Skin of body (tissue), 3 donors: ENCODE measurements at places on chromosomes 11 and 22.

GRCh38 chr22:39220890-39221850 is 23.6 kb downstream of the PDGFB start:
- no peak for DNase-seq

- no peak for DNase-seq
Measured at GRCh38 chr11:48111891-48112290, 104.7 kb upstream of the OR4B1 start.

DNA sequence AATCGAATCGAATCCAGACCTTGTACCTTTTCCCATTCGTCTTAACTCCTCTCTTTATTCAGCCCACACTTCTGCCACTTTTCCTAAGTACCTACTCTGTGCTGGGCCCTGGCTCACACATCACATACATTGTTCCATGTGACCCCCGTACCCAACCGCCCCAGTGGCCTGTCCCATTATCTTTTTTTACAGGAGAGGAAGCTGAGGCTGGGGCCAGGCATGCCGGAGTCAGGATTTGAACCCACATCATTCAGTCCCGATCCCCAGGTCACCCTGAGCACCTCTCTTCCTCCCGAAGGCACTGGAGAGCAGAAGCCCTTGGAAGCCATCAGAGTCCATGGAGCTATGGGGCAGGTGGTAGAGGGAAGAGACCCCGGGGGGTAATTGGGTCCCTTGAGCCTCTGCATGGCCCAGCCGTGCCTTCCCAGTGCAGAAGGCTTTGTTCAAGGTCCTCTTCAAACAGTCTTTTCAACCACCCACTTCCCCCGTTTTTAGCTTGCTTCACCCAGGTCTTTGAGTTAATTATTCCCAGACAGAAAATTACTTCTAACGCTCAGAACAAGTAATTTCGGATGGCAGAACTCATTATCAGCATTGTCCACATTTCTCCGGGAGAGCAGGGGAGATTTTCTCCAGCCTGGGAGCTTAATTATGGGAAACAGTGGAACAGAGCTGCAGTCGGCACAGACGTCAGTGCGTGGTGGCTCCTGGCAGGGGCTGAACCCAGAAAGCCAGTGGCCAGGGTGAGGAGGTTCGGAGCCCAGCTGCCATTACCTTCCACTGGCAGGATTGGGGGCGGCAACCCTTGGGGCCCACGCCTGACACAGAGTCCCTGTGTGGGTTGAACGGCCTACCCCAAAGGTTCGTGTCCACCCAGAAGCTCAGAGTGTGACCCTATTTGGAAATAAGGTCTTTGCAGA is 82.4 kb upstream of the RTL6 start:
- DNase-seq, result no peak

GRCh38 chr11:92827132-92827531 is 142.3 kb upstream of the MTNR1B start:
- no peak for DNase-seq

DNA sequence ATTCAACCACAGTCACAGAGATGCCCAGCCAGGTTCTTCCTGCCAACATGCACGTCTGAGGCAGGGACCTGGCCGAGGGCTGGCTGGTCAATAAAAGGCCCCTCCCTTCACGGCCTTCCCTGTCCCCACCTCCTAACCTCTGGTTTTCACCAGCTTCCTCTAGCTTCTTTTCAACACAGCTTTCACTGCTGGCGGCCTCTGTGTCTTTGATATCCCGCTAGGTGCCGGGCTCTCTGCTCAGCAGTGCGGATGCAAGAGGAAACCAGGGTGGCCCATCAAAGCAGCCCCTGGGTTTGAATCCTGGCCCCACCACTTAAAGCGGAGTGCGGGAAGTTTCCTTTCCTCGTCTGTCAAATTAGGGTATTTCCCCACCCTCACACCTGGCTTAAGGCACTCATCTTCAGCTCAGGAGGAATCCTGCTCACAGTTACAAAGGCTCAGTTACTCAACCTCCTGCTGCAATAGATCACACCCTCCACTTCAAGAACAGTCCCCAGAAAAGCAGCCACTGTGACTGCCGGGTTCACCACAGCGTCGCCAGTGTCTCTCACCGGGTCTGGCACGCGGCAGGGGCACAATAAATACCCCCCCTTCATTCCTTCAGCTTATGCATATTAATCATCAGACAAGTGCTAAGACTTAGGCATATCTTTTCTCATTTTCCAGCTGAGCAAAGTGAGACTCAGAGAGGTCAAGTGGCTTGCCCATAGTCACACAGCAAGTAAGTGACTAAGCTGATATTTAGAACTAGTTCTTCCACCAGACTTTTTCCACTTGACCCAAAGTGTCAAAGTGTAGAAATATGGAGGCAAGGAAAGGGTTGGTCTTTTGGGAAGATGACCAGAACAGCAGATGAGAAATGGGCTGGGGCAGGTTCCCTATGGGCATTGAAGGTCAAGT is 45.7 kb downstream of the TXN2 start:
- no peak for DNase-seq

DNA sequence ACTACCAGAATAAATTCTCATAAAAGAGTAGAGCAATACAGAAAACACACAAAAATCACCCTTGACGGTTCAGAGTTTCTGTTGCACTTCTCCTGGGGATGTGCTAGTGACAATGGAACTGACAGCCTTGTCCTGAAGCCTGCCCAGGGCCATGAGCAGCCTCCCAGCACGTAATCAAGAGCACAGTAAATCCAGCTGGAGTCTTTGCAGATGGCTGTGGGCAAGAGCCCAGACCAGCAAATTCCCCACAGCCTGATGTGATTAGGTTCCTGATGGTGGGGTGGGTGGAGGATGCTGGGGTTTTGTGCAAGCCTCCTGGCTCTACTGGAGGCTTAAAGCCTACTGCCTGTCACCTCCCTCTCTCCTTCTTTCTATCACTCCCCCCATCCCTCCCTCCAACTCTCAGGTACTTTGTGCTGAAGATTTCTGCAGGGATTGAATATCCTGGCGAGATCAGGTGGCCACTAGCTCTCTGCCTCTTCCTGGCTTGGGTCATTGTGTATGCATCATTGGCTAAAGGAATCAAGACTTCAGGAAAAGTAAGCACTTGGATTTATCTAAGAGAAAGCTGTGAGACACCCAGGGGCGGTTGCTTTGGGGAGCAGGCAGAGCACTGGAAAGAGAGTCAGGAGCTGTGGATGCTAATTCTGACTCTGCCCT is 18.1 kb downstream of the SLC6A5 start:
- no peak for DNase-seq

GRCh38 chr11:44389963-44390605 is 80.1 kb upstream of the ALX4 start:
- DNase-seq, result no peak

- no peak for DNase-seq
Measured at GRCh38 chr22:22446517-22446916, 62.0 kb downstream of the ZNF280B start.

- DNase-seq, result no peak
Measured at GRCh38 chr22:39148727-39149535, 3.5 kb downstream of the CBX7 start.

DNA sequence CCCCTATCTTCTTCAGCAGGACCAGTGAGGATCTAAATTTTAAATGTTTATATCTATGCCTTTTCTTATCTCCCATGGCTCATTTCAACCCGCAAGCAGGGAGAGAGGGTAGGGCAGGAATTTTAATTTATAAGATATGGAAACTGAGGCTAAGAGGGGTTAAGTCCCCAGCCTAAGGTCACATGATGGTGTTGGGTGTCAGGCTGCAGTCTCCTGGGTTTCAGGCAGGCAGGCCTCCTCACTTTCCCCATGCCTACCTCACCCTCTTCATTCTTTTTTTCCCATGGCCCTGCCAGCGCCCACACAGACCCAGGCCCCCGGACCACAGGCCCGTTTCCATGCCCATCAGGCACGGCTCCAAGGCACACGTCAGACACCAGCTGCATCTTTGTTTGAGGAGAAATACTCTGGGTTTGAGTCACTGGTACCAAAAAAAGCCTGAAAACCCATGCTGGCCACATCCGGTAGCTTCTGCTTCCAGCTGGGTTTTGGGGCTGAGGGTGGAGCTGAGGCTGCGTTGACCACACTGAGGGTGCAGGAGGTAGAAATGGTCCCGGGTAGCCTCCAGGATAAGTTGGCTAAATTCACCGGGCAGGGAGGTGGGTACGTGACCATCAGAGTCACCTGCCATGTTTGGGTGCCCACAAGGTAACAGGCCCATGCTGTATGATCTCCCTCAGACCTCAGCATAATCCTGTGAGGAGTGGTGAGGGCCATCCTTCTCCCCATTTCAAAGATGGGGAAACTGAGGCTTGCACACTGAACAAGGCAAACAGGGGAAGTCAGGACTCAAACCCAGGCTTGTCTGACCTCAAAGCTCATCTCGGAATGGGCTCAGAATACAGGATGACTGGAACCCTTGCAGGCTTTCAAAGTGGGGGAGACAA is 7.5 kb downstream of the CRYBB1 start:
- DNase-seq, result no peak

GRCh38 chr11:81241672-81242275 is 1491.9 kb downstream of the FAM181B start:
- no peak for DNase-seq

GRCh38 chr22:34914846-34915245 is 151.1 kb upstream of the ISX start:
- DNase-seq, result no peak

GRCh38 chr11:70105755-70106571 is 27.8 kb downstream of the ANO1 start:
- DNase-seq, result no peak

DNA sequence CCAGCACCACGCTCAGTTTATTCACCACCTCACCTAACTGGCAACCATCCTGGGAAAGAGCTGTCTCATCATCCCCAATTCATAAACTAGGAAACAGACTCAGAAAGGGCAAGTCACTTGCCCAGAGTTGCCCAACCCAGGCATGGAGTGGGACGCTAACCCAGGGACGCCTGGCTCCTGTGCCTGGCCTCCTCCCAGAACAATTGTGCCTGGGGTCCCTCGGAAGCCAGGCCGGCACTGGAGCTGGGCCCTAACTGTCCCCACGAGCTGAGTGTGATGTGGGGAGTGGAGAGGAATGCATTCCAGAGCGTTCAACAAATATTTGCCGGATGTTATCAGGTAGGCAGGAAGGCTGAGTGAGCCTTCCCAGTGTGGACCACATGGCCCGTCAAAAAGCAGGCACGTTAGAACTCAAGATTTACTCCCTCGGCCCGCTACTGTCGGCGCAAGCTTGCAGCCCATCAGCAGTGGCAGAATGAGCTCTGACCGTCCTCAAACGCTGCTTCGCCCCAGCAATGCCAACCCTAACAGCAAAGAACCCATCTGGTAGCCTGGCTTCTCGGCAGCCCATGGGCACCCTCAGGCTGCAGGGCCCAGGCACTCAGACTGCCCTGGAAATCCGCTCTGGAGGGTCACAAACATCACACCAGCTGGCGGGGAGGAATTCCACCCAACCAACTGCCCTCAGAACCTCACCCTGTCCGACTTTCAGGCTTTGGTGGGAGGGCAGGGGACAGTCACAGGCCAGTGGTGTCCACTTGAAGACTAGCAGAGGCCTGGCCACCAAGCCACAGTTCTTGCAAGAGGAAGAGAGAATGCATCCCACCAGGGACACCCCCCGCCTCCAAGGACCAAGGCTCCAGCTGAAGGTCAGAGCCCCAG is 35.6 kb downstream of the MYH9 start:
- no peak for DNase-seq

DNA sequence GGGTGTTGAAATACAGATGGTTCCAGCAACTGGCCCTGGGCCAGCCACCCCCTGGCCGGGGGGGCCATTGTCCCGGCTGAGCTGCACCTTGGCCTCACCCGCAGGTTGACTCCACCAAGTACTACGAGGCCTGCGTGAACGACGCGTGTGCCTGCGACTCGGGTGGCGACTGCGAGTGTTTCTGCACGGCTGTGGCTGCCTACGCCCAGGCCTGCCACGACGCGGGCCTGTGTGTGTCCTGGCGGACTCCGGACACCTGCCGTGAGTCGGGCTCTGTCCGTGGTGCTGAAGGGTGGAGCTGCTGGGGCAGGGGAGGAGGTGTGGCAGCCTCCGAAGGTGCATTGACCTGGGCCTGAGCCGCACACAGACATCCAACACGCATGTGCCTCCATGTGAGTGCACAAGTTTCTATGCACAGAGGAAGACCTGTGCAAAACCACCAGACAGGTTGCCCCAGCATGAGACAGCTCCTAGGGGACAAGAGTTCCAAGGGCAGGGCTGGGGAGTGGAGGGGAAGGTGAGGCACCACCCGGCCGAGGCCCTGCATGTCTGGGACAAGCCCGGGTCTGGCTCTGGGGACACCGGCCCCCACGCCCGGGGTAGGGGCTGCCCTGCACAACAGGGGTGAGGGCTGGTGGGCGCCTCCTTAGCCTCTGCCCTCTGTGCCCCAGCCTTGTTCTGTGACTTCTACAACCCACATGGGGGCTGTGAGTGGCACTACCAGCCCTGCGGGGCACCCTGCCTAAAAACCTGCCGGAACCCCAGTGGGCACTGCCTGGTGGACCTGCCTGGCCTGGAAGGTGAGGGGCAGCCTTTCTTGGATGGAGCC is 16.1 kb downstream of the MUC5B start:
- DNase-seq, result no peak

DNA sequence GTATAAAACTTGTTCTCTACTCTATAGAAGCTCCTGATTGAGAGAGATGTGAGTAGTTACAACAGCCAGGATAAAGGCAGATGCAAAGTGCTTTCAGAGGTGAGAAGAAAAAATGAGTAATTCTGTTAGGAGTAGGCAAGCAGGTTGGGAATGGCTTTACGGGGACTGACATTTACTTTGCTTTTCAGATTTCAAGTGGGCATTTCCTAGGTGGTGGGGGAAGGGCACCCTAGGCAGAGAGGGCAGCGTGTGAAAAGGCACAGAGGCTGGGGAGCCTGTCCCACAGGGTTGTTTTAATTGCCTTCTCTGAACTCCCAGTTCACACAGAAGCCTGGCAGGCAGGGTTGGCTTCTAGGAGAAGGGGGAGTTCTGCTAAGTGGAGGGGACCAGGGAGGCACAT is 106.5 kb downstream of the NAV2 start:
- DNase-seq, result no peak

- no peak for DNase-seq
Measured at GRCh38 chr11:9726321-9727022, 62.6 kb downstream of the SWAP70 start.

DNA sequence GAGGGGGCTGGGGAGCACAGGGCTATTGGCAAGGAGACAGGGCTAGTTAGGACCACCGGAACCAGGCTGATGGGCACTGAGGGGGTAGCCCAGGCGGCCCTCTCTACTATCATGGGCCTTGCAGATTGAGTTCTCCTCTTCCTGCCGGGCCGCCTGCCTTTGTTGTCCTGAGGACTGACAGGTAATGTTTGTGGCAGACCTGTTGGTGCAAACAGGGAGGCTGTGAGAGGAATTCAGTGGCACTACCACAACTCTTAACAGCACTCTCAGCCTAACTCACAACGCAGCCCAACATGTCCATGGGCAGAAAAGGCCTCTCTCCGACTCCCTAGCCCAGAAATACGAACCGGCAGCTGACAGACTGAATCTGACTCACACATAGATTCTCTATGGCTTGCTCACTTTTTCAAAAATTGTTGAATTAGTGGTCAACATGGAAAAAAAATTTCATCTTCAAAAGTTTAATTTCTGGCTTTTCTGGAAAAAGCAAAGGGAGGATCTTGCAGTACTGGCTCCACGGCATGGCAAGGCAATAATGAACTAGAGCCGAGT is 11.4 kb downstream of the KCNJ5 start:
- no peak for DNase-seq
